ENCODE measurements at places on chromosomes 7 and 10. TPM values are rescaled to one million over a fixed set of nuclear protein-coding genes. Genes with fewer than 3 reads are reported as not detected.

The NEUROG3 gene
- 2.8 TPM for total RNA-seq

The COL13A1 gene
- 23.1 TPM for total RNA-seq

The ZNF727 gene
- 3.7 TPM for total RNA-seq

The PCGF5 gene
- 175 TPM for total RNA-seq

The ASB10 gene
- total RNA-seq = not detected

The MSRB2 gene
- 21.3 TPM for total RNA-seq

The SPDYE2 gene
- total RNA-seq = not detected

The VSTM4 gene
- 46.4 TPM for total RNA-seq

The RASA4 gene
- total RNA-seq = 82.3 TPM

The MMP21 gene
- total RNA-seq = not detected

The RAB19 gene
- total RNA-seq = not detected

The SFRP5 gene
- total RNA-seq = 1.8 TPM

The RNF133 gene
- total RNA-seq = 0.68 TPM

The KAZALD1 gene
- 30.0 TPM for total RNA-seq

The ANXA8 gene
- total RNA-seq = not detected

The FRAT1 gene
- total RNA-seq = 4.6 TPM

The PTN gene
- 4.7 TPM for total RNA-seq

The FRMPD2 gene
- not detected for total RNA-seq

The PTPRN2 gene
- total RNA-seq = 2.2 TPM

The TMEM213 gene
- not detected for total RNA-seq
